Activated effector memory CD4-positive, alpha-beta T cell treated with Interleukin-2 at 50 U/mL for 16 hours (primary cell): ENCODE measurements at places on chromosomes 16 and 17.

GRCh38 chr17:75061618-75062017 is 14.6 kb downstream of the KCTD2 start:
- DNase-seq = no peak

DNA sequence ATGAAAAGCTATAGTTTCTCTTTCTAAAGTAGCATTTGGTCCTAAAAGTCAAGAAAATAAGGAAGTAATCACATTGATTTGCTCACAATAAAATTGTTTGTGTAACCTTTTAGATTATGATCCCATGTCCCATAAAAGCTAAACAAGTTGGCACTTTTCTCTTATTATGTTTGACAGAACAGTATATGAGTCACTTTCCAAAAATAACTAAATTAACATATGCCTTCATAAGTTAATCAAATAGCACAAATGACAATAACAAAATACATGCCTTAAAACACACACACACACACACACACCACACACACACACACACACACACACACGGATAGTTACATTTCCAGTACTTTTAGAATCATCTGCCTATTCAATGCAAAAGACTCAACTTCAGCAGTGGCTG is 2.8 kb downstream of the MED13 start:
- no peak for DNase-seq

GRCh38 chr17:19281161-19281560 is 44.0 kb downstream of the EPN2 start:
- no peak for DNase-seq

DNA sequence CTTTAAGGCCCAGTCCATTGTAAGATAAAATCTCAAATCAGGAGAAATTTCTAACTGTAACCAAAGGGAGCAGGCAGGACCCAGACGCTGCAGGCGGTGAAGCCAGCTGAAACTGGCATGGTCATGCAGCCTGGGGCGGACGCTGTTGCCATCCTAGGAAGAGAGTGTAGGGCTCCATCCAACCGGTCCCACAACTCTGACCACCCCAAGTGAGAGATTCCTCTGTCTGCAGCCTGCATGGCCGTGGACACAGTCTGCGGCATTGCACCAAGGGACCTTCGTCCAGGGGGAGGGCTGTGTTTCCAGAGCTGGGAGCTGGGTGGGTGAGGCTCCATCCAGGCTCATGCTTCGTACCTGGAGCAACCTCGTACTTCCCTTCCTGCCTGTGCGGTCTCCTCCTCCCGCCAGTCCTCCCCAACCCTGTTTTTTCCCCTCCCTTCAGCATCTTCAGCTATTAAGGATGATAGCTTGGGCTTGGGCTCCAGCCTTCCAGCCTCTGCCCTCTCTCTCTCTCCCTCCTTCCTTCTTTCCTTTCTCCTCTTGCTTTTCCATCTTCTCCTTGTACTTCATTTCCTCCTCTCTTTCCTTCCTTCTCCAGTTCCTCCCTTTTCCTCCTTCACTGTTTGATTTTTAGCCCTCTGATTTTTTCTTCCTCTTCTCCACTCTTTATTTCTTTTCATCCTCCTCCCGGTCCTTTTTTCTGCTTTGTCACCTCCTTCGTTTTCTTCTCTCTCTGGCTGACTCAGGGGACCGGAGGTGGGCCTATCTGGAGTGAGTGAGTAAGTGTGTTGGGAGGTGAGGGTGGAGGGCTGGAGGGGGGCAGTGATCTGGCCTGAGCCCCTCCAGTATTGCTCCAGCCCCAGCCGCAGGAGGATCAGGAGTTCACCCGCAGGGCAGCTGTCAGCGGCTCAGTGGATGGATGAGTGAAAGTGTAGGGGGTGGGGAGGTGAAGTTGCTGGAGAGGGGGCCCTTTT is 17.0 kb upstream of the LHX1 start:
- no peak for DNase-seq

DNA sequence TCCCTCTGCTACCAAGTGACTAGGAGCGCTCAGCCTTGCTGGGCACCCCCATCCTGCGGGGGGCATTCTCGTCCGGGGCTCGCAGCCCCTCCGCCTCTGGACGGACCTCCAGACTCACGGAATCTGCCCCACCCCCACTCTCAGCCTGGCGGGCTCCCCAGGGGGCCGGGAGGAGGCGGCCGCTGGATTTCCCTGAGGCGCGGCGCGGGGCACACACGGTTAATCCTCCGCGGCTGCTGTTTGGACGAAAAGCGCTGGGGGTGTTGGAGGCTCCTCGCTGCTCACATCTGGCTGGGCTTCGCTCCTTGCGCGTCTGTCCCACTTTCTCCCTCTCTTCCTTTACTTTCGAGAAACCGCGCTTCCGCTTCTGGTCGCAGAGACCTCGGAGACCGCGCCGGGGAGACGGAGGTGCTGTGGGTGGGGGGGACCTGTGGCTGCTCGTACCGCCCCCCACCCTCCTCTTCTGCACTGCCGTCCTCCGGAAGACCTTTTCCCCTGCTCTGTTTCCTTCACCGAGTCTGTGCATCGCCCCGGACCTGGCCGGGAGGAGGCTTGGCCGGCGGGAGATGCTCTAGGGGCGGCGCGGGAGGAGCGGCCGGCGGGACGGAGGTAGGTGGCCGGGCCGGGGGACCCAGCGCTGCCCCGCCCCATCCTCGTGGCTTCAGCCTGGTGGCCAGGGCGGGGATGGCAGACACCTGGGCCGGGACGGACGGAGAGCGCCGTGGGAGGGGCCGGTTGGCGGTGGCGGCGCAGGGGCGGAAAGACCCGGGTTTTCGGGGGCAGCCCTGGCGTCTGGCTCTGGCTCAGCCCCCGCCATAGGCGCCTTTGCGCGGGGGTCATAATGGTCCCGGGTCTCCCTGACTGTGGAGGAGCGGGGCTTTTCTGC is at the start of gene C1QTNF1:
C1QTNF1 (plus strand) TSS at position 284 of the 886 bp plus-strand sequence. CDS start 19,800 bp downstream, outside the sequence.
- DNase-seq = peak; percentile 16

GRCh38 chr16:51151961-51152663 is 1.0 kb upstream of the SALL1 start:
- DNase-seq = no peak

- DNase-seq = no peak
Measured at GRCh38 chr17:66522591-66523272, 220.3 kb downstream of the PRKCA start.

GRCh38 chr17:17462048-17462824 is 14.6 kb upstream of the MED9 start:
- no peak for DNase-seq

DNA sequence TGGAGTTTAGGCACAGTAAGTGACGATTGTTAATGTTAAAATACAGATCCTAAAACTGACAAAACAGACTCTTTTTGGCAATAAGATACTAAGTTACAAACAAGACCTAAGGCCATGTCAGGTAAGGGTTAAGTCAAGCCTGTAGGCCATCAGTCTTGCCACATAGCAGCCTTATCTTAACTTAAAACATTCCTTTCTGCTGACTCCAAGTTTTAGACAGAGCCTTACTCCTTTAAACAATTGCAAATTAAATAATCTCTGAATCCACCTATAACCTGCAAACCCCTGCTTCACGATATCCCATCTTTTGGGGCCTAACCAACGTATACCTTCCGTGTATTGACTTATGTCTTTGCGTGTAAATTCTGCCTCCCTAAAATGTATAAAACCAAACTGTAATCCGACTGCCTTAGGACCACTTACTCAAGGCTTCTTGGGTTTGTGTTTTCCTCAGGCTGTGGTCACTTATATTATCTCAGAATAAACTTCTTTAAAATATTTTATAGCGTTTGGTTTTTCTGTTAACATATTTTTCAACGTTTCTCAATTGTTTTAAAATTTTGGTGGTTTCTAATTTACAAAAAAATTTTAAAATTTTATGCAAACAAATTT is 64.4 kb downstream of the EFCAB5 start:
- DNase-seq = no peak

DNA sequence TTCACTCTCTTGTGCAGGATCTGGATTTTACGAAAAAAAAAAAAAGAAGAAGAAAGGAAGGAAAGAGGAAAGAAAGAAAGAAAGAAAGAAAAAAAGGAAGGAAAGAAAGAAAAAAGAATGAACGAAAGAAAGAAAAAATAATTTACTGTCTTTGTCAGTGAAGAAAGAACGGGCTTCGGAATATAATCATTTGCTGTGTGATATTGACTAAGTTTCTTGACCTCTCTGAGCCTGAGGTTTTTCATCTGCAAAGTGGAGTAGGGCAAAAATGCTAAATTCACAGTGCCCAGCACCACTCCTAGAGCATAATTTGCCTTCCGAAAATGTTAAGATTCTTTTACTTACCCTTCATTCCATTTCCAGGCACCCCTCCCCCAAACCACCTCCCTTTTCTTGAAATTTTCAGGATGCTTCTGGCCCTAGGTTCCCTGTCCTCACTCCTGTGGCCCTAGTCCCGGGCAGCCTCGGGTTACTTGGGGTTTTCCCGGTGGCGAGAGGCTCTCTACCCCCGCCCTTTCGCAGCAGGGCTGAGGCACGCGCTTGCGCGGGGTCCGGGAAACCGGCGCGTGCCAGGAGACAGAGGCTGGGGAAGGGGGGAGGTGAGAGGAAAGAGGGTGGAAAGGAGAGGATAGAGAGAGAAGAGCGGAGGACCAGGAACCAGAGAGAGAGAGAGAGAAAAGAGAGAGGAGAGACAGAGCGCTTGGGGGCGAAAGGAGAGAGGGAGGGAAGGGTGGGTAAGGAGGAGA is at the start of gene CNTNAP1:
CNTNAP1 (plus strand) TSS at position 556 of the 746 bp plus-strand sequence. CDS start 299 bp downstream, outside the sequence.
- DNase-seq = no peak

DNA sequence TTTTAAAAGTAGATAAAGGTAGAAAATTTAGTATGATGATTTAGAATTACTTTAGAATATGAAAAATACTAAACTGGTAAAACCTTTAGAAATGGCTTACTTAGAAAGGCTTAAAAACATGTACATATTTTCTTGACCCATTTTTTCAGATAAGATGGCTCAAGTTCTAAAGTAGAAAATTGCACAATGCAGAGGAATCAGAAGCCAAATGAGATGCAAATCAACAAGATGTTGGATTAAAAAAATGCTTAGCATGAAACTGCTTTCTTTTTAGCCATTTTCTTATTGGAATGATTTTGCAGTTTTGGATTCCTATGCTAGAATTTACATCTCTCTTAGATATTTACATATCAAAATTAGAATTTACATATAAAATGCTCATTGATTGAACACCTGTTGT is 1.5 kb upstream of the KRTAP3-1 start:
- DNase-seq = no peak

GRCh38 chr17:43312011-43312410 is 78.2 kb upstream of the RNU2-1 start:
- no peak for DNase-seq

GRCh38 chr17:44219108-44219615 is 313 bp downstream of the UBTF start:
- peak; percentile 62 for DNase-seq

DNA sequence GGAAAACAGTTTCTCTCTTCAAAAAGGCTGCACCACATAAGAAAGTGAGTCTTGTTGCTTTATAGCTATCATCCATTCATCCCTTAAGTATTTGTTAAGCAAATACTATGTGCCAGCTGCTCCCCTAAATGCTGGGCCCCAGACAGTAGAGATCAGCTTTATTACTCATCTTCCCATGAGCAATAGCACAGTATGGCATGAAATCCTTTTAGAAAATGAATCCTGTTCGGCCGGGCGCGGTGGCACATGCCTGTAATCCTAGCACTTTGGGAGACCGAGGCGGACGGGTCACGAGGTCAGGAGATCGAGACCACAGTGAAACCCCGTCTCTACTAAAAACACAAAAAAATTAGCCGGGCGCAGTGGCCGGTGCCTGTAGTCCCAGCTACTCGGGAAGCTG is 99.5 kb downstream of the MYO1D start:
- DNase-seq = no peak

GRCh38 chr16:71915350-71915749 is 20.0 kb downstream of the IST1 start:
- no peak for DNase-seq

- DNase-seq = no peak
Measured at GRCh38 chr16:15586716-15587115, 56.2 kb downstream of the MARF1 start.

DNA sequence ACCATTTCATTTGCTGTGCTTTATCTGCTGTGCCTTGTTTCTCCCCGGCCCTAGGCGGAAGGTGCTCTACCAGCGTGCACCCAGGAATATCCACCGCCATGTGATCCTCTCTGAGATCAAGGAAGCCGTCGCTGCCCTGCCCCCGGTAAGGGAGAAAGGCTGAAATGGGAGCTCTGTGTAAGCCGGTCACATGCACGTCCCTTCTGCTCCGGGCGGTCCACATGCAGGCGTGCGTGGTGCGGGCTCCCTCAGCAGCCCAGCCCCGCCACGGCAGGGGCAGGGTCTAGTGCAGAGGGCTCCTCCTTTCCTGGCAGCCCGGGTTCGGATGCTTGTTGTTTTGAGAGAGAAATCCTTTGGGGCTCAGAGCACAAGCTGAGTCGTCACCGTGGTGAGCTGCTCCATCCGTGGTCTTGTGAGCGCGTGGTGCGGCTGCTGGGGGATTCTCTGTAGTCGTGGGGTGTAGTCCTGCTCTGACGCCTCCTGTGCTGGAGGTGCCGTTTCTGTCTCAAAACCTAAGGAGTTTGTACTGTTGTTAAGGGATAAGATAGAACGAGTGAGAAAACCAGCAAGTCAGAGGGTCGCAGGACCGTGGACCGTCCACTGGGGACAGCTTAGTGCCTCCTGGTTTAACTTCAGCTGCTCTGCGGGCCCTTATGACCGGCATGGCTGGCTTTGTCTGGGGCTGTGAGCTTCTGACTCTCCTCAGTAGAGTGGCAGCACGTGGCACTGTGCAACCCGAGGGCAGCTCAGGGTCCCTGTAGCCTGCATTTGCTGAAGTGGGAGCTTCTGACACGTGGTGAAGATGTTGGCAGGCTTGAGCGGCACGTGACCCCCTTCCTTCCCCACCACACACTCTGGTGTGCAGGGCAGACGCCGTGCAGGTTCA is 12.3 kb upstream of the MC1R start:
- DNase-seq = no peak

DNA sequence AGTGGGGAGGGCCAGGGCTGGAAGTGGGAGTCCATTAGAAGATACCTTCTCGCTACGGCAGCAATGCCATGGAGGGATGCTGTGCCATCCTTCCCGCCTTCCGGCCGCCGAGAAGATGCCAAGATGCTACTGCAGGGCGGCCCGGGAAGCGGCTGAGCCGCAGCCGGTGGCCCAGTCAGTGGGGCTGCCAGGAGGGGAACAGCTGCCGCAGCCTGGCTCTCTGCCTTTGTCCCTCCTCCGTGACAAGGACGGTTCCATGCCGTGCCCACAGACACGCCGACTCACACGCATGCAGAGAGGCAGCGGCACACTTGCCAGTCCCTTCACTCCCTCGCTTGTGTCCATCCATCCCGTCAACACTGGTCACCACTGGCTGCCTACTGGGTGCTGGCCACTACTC is 20.2 kb upstream of the NCBP3 start:
- no peak for DNase-seq

DNA sequence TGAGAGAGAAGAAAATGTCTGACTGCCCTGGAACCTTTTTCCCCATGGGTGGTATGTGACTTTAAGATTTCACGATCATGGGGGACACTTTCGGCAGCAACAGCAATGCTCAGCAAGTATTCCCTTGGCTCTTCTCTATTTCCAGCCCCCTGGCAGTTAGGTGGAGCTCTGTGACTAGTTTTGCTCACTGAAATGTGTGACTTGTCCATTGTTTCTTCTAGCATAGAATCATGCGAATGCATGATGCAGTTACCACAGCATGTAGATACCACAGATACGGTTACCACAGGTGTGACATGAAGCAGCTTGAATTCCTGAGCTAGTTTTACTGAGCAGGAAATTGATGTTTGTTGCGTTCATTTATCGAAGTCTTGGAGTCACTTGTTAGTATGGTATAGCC is 1034.5 kb upstream of the EEF2KMT start:
- DNase-seq = no peak
